ENCODE measurements at places on chromosomes 16 and 17.

DNA sequence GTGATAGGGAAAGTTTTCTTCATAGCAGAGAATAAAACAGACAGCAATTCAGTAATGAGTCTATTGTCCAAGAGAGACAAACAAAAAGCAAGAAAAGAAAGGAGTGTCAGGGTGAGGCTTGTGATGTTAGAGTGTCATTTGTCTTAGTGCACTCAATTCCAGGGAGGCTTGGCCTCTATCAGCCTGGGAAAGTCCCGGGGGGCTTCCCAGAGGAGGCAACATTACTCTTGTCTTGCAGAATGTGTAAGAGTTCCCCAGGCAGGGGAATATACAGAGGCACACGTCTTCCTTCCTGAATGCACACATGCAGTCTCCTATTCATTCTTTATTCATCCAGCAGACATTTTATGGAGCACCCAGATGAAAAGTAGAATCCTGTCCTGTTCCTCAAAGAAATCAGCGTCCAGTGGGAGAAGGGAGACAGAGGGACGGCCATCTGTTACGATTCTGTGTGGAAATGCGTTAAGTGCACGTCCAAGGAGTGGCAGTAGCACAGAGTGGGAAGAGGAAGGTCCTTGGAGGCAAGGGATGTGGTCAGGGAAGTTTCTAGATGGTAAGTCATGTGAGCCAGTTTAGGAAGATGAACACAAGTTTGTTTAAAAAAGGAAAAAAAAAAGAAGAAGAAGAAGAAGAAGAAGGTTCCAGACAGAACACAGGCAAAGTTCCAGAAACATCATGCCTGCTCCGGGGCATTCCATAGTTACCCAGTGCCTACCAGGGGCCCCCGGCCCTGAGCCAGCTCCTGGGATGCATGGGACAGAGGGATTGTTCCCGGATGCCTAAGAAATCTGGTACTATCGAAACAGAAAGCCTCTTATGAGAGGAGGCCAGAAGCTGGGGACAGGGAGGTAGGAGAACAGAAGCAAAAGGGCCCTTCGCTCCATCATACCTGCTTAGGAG is 21.1 kb downstream of the CACNG4 start:
- no peak for DNase-seq

DNA sequence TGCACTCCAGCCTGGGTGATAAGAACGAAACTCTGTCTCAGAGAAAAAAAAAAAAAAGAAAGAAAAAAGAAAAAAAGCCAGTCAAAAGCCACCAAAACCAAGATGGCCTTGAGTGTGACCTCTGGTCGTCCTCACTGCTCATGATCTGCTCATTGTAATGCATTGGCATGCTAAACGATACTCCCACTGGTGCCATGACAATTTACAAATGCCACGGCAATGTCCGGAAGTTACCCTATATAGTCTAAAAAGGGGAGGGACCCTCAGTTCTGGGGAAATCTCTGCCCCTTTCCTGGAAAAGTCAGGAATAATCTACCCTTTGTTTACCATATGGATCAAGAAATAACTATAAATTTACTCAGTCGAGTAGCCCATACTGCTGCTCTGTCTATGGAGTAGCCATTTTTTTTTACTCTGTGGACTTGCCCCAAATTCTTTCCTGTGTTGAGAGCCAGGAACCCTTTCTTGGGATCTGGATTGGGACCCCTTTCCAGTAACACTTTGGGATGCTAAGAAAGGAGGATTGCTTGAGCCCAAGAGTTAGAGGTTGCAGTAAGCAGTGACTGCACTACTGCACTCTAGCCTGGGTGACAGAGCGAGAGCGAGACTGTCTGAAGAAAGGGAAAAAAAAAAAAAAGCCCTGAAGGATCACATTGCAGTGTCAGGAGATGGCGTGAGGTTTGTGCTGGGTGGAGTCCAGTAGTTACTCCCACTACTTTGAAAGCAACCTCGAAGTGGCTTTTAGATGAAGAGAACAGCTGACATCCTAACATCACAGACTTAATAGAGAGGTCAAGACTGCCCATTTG is 3.7 kb upstream of the TMEM231 start:
- no peak for DNase-seq

GRCh38 chr16:67425580-67425979 is 5.3 kb upstream of the HSD11B2 start:
- no peak for DNase-seq

GRCh38 chr17:80650751-80651518 is 106.3 kb downstream of the RPTOR start:
- no peak for DNase-seq

DNA sequence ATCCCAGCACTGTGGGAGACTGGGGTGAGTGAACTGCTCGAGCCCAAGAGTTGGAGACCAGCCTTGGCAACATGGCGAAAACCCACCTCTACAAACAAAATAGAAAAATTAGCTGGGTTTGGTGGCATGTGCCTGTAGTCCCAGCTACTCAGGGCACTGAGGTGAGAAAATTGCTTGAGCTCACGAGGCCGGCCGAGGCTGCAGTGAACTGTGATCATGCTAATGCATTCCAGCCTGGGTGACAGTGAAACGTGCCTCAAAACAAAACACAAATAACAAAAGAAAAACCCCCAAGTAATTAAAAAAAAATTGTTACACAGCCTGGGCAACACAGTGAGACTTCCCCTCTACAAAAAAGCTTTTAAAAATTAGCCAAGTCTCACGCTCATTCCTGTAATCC is 5.0 kb downstream of the CCDC47 start:
- no peak for DNase-seq

DNA sequence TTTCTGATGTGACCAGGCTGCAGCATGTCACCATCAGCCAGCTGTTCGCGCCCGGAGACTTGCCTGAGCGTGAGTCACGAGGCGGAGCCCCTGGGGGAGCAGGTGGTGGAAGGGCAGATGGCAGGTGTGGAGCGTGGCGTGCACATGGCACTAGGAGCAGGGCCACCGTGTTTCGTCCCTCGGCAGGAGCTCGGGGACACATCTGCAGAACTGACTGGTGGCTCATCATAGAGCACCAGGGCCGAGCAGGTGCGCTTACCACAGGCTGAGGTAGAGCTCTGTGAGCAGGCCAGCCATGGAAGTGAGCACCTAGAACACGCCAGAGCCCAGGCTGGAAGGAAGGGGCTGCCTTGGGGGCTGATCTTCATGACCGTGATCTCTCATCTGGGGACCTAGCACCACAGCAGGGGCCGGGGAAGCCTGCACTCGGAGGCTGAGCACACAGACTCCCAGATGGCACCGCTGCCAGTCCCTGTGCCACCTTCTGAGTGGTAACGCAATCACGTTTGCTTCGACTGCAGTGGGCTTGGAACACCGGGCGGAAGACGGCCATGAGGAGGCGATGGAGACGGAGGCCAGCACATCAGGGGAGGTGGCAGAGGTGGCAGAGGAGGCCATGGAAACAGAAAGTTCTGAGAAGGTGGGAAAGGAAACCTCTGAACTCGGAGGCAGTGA is 61.8 kb upstream of the ENDOV start:
- DNase-seq, result no peak

DNA sequence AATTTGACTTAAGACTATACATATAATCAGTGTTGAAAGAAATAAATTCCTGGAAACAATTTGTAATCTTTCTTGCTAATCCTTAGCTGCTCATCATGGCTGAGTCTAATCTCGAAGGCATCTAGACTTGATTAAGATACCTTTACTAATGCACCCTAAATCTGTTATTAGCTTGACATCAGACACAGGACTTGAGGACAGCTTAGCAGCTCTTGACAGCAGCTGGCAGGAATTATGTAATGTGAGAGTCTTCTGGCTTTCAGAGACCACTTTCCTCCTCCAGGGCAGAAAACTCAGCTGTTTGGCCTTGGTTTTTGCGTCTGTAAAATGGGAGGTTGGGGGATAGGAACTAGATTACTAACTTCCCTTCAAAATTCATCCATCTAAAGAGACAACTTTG is 7.1 kb upstream of the MPP2 start:
- DNase-seq, result no peak

DNA sequence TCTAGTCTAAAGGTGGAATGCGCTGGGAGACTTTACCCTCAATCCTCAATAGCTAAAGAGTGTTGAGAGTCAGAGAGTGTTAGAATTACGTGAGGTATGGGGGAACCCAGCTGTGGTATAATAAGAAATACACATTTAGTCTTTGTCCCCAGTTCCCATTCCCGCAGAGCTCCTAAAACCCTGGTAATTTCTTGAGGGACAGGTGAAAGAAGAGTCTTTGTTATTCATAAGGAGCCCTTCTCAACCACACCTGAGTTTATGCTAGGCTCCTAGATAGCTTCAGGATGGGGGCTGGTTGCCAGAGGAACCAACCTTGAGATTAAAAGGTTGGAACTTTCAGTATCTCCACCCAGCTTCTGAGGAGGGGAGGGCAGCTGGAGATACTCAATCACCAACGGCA is 5.8 kb downstream of the ZNF18 start:
- no peak for DNase-seq

DNA sequence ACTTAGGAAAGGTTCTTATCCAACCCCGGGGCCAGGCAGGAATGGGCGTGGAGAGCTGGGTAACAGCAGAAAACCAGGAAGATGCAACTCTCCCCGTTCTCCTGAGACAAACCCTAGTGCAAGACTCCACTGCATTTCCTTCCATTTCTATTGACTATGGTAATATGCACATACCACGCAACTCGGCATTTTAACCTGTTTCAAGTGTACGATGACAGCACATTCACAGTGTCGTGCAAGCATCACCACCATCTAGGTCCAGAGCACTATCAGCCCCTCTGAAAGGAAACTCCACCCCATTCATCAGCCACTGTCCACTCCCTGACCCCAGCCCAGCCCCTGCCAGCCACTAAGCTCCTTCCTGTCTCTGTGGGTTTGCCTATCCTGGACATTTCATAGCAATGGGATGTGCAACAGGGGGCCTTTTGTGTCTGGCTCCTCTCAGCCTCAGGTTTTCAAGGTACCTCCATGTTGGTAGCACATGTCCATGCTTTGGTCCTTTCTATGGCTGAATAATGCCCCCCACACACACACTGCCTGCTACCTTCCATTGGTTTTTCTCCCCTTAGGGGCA is 441.9 kb downstream of the SOX9 start:
- no peak for DNase-seq

GRCh38 chr17:74431568-74432423 is at the start of gene GPRC5C:
Gene GPRC5C, plus strand, starts transcription at chr17:74432088. Its CDS starts 7,689 bp downstream, at chr17:74439777.
- DNase-seq, result peak; percentile 45

DNA sequence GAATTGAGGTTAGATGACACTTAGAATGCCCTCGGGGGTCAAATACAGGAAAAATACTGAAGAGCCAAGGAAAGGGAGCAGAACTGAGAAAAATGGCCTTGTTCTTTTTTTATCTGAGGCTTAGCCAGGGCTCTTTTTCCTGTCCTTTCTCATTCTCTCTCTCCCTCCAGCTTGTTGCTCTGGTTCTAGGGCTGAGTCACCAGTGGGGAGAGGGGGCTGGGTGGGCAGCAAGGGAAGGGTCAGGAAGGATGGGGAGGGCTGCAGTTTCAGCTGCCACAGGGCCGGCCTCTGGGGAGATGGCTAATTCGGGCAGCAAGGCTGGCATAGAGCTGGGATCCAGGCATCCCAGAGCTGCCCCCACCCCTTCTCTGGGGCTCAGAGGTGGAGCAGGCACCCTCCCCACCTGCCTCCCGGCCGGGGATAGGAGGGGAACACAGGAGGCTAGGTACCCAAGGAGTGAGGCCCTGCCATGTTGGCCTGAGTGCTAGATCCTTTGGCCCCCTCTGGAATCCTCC is 3.9 kb downstream of the ITGA3 start:
- DNase-seq, result no peak

- no peak for DNase-seq
Observed at GRCh38 chr17:46821482-46822387, 3.2 kb upstream of the WNT3 start.

DNA sequence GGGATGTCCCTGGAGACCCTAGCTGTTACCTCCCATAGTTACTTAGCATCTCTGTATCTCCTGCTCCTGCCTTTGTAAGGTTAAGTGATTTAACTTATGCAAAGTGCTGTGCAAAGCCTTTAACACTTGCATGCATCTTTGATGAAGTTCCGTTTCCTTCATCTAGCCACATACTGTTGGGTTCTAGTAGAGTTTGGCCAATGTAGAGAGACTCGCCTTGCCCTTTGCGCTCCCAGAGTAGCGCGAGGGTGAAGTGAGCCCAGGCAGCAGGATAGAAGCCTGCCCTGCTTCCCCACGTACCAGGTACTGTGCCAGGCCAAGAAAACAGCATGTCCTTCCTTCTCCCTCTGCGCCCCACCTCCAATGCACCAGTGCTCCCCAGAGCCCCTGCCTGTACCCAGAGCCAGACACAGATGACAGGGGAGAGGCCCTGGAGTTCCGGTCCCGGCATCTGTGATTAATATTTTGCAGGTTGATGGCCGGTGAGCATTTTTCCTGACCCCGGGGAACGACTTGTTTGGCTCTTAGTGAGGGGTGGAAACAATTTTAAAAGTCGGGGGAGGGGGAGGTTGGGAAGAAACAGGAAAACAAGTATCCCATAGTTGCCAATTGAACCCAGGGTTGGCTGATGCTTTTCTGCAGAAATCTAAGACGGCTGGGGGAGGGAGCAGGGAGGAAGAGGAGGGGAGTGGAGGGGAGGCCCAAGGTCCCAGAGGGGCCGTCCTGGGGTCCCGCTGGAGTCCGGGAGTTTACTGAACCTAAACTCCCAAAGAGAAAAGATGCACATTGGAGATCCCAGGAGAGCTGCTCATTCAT is 13.1 kb upstream of the CDC42EP4 start:
- no peak for DNase-seq

DNA sequence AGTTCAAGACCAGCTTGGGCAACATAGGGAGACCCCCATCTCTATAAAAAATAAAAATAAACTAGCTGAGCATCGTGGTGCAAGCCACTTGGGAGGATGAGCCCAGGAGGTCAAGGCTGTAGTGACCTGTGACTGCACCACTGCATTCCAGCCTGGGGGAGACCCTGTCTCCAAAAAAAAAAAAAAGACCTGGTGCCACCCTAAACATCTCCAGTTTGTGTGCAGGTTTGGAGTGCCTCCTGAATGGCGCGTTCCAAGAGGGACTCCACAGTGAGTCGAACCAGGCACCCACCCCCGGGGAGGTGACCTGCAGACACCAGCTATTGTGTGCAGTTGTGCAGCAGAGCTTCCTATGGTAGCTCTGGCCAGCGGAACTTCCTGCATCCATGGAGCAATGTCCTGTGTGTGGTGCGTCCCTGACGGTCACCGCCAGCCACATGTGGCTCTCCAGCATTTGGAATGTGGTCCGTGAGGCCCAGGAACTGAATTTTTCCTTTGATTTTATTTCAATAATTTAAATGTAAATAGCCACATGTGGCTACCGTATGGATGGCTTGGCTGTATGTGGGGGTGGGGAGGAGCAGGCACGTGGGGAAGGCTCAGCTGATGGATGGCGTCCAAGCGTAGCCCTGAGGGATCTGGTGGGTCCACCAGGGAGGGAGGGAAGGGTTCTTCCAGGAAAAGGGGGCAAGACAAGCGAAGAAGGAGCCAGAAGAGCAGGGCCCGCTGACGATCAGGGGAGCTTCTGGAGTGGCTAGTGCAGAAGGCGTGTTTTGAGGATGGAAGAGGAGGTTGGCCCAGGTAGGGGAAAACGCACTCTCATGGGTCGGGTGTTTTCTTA is 107.1 kb upstream of the GSE1 start:
- DNase-seq, result no peak

- no peak for DNase-seq
Observed at GRCh38 chr17:17661834-17662385, 19.3 kb upstream of the RAI1 start.

- peak; percentile 34 for DNase-seq
Observed at GRCh38 chr17:34146440-34147043, 108.5 kb upstream of the CCL2 start.

- DNase-seq, result no peak
Observed at GRCh38 chr17:56777859-56778258, 55.9 kb downstream of the C17orf67 start.

GRCh38 chr16:55494994-55495421 is 13.9 kb upstream of the LPCAT2 start:
- DNase-seq, result no peak

Measured in stimulated activated CD4-positive, alpha-beta T cell treated with anti-CD3 and anti-CD28 coated beads, Interleukin-4, amount 100 ng/mL, for 24 hours (primary cell).